ENCODE measurements at places on chromosomes 12 and 14. TPM values are rescaled to one million over a fixed set of nuclear protein-coding genes. Genes with fewer than 3 reads are reported as not detected.

GRCh38 chr12:110084314-110085015 is 36.1 kb upstream of the C12orf76 start:
- no peak for DNase-seq

DNA sequence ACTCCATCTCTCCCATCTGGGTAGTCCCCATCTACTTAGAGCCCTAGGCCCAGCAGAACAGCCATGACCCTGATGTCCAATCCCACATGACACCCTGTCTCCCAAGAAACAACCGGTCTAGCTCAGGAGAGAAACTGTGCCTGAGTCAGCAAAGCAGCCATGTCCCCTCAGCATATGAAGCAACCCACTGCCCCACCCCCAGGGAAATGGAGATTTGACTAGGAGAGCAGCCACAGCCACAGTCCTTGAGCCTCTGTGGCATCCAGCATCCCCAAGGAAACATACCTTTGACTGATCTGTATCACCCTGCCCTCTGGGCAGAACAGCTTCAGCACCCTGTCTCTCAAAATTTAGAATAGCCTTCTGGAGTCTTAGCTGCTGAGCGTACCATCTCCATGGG is 641.9 kb upstream of the FBXO33 start:
- no peak for DNase-seq

The MDGA2 gene
- 8.1 TPM for total RNA-seq

The PLEKHD1 gene
- total RNA-seq, result 0.80 TPM

- no peak for DNase-seq
Observed at GRCh38 chr12:26801486-26801885, 31.5 kb downstream of the ITPR2 start.

DNA sequence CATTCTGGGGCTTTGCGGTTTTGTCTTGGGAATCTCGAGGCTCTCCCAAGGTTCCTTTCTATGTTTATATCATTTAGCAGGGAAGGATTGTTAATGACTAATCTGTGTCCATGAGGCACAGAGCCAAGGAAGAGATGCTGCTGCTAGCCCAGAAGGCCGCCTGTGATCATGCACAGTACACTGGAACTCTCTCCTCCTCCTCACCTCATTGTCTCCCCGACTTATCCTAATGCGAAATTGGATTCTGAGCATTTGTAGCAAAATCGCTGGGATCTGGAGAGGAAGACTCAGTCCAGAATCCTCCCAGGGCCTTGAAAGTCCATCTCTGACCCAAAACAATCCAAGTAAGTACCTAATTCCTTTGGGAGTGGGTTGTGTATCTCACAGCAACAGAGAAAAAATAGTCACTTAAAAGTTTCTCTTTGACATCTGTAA is at the start of gene NR1H4:
Gene NR1H4 (plus strand): TSS at position 151 of the 435 bp plus-strand sequence. CDS start 19,458 bp downstream, outside the sequence.
- no peak for DNase-seq

The AGAP2 gene
- 27.0 TPM for total RNA-seq

DNA sequence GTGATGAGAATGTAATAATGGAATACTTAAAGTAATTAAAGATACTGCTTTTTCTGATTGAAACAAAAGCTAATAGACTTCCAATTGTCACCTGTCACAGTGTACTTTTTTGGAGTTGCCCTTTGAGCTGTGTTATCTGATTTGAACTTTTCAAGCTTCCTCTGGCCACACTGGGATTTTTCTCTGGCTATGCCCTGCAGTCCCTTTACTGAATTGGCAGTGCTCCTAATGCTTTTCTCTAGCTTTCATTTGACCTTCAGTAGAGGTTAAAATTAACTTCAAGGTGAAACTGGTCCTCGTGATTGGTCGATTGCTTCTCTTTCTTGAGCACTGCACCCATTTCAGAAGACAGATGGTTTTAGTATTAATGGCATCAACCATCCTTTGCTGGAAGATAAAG is 89.2 kb downstream of the CRADD start:
- no peak for DNase-seq

DNA sequence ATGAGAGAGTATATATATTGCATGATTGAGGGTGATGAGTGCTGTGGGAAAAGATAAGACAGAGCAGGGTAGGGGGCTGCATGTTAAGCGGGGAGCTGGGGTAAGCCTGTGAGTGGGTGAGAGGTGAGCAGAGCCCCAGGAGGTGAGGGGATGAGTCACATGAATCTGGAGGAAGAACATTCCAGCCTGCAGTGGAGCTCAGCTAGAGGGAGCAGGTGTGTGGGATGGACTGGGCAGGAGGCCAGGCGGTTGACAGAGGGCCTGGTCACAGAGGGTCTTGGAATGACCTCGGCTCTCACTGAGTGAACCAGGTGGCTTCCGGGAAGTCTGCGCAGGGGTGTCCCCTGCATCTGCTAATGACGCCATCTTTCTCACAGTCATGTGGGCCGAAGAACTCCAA is 44.4 kb downstream of the GIT2 start:
- DNase-seq, result no peak
